Cardiac septum (tissue), 1 donor: ENCODE measurements at places on chromosomes 4 and X. TPM values are rescaled to one million over a fixed set of nuclear protein-coding genes. Genes with fewer than 3 reads are reported as not detected.

DNA sequence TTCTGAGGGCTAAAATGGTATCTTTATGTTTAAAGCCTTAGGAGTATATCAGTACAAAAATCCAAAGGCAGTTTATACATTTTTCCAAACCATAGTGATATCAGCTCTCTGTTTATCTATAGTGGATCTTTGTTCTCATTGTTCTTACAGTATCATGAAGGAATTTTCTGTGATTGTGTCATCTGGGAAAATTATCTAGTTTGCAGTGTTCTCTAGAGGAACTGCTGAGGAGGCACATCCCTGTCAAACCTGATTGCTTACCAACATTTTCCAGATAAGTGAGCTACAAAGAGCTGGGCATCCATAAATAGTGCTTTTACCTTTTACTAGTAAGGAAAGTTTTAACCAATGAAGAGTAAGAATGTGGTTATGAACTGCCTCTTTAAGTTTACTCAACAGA, 44.9 kb upstream of the SLC25A31 start:
- no peak for DNase-seq

- no peak for DNase-seq
Measured at GRCh38 chrX:53571494-53571893, 115.0 kb downstream of the HUWE1 start.

GRCh38 chr4:86160426-86160825, 199.4 kb downstream of the MAPK10 start:
- no peak for DNase-seq

- no peak for DNase-seq
Measured at GRCh38 chr4:65917486-65917885, 247.2 kb upstream of the EPHA5 start.

GPR78 gene
- total RNA-seq, result not detected

NEIL3 gene
- 0.16 TPM for total RNA-seq

LGI2 gene
- total RNA-seq, result 5.0 TPM
